GM12864 (cell line): ENCODE measurements at places on chromosomes 2 and 18.

DNA sequence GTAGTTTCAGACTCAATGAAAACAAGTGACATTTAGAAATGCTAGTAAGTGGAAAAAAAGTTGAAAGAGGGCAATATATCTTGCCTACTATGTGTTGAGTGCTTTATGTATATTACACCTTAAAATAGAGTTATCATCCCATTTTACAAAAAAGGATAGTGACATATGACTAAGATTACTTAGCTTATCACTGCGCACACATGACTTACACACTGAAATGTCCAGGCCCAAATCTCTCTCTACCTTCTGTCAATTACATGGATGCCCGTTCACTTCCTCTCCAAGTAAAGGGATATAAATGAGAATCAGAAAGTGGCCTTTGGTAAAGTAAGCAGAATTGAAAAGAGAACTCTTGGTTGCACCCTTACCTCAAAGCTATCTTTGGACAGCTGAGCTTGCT is 3.6 kb upstream of the PARD3B start:
- no peak for DNase-seq

DNA sequence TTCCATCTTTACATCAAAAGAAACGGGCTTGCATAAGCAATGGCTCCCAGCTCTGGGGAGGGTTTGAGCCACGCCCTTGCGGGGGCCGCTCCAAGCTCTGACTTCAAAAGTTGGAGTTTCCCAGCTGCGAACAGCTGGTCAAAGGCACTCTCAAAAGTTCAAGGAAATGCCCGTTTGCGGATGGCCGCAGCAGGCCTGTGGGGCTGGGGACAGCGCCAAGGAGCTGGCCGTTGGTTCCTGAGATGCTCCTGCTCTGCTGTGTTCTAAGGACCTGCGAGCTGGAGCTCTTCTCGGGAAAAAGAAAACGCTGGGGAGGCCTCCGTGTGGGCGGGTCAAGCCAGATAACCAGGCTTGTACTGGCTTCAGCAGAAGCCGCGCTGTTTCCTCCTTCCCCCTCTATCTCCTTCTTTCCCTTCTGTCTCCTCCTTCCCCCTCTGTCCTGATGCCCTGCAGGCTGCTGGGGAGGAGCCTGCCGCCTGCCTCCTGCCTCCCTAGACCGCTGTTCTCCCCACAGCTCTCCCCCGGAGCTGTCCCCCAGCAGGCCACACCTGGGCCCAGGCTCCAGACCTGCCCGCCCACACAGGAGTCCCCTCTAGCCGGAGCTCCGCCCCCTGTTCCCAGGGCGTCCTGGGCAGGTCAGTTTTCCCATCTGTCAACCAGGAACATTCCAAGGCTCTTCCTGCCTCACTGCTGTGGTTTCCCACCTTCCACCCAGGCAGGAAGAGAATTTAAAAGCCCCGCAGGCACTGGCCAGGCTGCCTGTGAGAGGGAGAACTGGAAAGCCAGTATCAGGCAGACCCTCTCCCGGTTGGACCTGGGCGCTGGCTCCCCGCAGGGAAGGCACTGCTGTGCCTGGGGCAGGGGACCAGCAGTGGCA is 14.1 kb downstream of the KLF11 start:
- DNase-seq: no peak

GRCh38 chr2:152875701-152876695 is 157.6 kb downstream of the ARL6IP6 start:
- DNase-seq: no peak

DNA sequence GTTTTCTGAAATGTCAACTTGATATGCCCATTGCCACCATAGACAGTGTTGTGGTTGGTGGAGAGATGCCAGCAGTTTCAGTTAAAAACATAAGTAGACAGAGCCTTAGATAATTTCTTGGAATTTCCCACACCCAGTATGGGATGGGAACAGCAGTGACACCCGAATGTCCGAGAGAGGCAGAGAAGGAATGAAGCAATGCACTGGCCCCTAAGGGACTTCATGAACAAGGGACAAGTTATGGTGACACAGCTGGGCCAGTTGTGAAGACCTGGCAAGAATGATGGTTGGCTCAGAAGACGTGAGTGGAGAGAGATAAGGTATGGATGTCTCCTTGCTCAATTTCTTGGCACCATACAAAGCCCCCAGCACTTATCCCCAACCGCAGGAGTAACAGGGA is 165.2 kb upstream of the APCDD1 start:
- DNase-seq: no peak

GRCh38 chr2:184472481-184472880 is 125.8 kb upstream of the ZNF804A start:
- DNase-seq: no peak

- no peak for DNase-seq
Measured at GRCh38 chr2:24345937-24346336, 14.4 kb downstream of the ITSN2 start.

- DNase-seq: no peak
Measured at GRCh38 chr18:26386002-26386401, 159.8 kb downstream of the TAF4B start.

GRCh38 chr2:190809139-190809764 is 71.4 kb upstream of the GLS start:
- DNase-seq: no peak

GRCh38 chr2:113963965-113964364 is 74.1 kb downstream of the ACTR3 start:
- no peak for DNase-seq

GRCh38 chr2:239671916-239672849 is 271.4 kb upstream of the HDAC4 start:
- DNase-seq: no peak

- no peak for DNase-seq
Measured at GRCh38 chr18:46950064-46950656, 32.8 kb downstream of the KATNAL2 start.

DNA sequence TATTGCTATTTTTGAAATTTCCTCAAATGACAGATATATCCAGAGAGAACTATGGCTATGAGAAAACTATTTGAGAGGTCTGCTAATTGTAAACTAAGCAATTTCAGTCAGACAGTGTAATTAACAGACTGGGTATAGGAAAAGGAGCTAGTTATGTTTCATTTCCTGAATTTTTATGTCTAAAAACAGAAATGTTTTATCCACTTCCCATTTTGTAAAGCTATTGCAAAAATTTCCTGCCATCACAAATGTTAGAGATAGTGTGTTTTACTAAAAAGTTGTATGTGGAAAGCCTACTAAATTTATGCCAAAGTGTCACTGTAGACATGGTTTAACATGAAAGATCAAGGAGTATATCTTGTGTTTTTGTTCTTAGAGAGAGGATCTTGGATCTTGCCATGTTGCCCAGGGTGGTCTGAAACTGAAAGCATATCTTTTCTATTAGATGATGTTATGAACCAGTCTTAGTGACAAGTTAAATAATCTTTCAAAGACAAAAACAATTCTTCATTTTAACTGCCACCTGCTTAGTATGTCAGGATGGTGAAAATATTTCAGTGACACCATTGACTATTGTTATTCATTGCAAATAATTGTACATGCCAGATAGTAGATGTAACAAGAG is 40.5 kb upstream of the ITPRID2 start:
- no peak for DNase-seq

GRCh38 chr18:7980136-7980535 is 413.0 kb downstream of the PTPRM start:
- no peak for DNase-seq

DNA sequence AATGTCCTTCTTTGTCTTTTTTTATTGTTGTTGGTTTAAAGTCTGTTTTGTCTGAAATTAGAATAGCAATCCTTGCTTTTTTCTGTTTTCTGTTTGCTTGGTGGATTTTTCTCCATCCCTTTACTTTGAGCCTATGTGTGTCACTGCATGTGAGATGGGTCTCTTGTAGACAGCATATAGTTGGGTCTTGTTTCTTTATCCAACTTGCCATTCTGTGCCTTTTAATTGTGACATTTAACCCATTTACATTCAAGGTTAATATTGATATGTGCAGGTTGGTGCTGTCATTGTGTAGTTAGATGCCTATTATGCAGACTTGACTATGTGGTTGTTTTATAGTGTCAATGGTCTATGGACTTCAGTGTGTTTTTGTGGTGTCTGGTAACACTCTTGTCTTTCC is 197.5 kb upstream of the FN1 start:
- no peak for DNase-seq

- DNase-seq: peak; percentile 15
Measured at GRCh38 chr2:160111951-160112798, 49.8 kb upstream of the PLA2R1 start.

GRCh38 chr2:8628179-8628865 is 53.5 kb upstream of the ID2 start:
- DNase-seq: no peak

DNA sequence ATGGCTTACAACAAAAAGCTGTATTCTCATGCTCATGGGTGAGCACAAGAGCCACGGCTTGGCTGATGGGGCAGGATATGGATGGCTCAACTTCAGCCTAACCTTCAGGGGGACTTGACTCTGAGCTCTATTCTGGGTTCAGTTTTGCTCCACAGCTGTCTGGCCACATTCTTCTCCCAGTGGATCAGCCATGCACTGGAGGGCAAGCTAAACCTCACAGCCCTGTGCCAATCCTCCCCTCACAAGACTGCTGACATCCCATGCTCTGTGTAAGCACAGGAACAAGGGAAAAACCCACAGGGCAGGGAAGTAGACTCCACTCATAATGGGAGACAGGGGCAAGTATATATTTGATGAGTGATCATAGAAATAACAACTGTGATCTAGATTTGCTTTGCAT is 35.6 kb downstream of the COPS8 start:
- DNase-seq: no peak

GRCh38 chr2:121740973-121741372 is 4.3 kb upstream of the NIFK start:
- DNase-seq: no peak

DNA sequence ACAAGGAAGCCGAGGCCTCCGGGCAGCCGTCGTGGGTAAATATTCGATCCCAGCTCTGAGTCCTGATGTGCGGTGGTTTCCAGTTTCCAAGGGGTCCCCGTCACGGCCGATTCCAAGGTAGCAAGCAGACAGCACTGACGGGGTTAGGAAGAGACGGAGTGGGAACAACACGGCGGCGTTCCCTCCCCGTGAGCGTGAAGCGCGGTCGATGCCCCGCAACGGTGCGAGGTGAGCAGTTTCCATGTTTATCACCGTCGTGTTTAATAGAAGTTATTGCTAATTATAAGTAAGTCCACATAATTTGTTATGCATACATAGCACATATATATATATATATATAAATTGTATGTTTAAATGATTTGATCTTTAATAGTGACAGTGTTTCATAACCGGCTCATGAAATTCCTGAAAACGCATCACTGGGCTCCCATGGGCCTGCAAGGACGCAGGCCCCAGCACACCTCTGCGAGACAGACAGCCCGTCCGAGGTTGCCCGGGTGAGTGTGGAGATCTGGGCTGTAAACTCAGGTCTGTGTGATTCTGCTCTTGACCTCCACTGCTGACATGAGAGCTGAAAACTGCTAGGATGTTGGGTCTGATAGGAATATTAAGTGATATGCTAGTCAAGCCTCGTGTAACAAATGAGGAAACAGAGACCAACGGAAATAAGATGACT is 243.5 kb upstream of the SALL3 start:
- no peak for DNase-seq

DNA sequence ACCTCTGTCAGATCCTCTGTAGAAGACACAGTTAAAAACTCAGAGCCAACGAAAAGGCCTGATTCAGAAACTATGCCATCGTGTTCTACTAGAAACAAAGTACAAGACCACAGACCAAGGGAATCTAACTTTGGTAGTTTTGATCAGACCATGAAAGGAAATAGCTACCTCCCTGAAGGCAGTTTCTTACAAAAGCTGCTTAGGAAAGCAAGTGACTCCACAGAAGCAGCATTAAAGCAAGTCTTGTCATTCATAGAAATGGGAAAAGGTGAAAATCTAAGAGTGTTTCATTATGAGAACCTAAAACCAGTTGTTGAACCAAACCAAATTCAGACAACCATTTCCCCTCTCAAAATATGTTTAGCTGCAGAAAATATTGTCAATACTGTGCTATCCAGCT is 58.2 kb downstream of the FSIP2 start:
- no peak for DNase-seq

DNA sequence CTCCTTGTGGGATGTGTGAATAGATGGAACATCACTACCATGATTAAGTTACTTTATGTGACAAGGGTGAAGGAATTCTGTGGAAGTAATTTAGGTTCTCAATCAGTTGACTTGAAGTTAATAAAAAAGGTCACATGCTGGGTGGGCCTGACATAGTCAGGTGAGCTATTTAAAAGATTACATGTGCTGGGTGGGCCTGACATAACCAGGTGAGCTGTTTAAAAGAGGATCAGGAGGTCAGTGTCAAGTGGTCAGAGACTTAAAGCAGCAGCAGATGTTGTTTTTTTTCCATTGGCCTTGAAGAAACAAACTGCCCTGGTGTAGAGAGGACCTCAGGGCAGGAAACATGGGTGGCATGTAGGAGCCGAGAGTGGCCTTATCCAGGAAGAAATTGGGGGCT is 3.3 kb downstream of the IL1R2 start:
- DNase-seq: no peak

DNA sequence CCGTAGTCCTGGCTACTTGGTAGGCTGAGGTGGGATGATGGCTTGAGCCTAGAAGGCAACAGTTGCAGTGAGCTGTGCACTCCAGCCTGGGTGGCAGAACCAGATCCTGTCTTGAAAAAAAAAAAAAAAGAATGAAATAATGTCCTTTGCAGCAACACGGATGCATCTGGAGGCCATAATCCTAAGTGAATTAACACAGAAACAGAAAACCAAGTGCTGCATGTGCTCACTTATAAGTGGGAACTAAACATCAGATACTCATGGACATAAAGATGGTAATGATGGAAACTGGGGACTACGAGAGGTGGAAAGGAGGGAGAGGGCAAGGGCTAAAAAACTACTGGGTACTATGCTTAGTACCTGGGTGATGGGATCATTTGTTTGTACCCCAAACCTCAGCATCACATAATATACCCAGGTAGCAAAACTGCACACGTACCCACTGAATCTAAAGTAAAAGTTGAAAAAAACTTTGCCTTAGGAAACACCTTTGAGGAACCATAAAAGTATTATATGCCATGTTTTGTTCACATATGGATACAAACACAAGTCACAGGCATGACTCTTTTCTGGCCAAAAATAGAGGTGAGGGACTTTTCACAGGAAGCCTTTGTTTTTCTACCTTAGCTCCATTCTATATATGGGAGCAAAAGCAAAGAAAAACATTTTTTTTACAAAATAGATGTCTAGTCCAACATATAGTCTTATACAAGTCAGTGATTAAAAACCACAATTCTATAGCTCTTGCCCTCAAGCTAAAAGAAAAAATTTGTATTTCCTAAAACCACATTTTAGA is 36.6 kb downstream of the GPR155 start:
- DNase-seq: no peak

DNA sequence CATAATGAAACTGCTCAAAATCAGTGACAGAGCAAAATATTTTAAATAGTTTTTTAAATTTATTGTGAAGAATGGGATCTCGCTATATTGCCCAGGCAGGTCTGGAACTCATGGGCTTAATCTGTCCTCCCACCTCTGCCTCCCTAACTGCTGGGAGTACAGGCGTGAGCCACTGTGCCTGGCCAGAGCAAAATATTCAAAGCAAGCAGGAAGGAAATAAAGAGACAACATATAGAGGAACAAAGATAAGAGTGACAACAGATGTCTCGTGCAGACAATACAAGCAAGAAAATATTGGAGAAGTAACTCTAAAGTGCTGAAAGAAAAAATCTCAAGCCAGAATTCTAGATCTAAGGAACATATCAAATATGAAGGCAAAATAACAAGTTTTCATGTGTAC is 5.0 kb upstream of the SCLY start:
- DNase-seq: no peak

GRCh38 chr2:168272225-168272624 is 24.8 kb upstream of the STK39 start:
- no peak for DNase-seq

- no peak for DNase-seq
Measured at GRCh38 chr2:134023854-134024253, 230.0 kb upstream of the MGAT5 start.
